ENCODE measurements at places on chromosomes 3 and 15. TPM values are rescaled to one million over a fixed set of nuclear protein-coding genes. Genes with fewer than 3 reads are reported as not detected.

Gene DGKG
- 0.29 TPM for total RNA-seq

Gene ZNF35
- 22.9 TPM for total RNA-seq

Gene MLF1
- total RNA-seq: 7.5 TPM

Gene OR5K2
- total RNA-seq: not detected

Gene USP13
- 16.9 TPM for total RNA-seq

Gene RTP2
- total RNA-seq: not detected

Gene HRG
- not detected for total RNA-seq

Gene CD200
- 10.2 TPM for total RNA-seq

Gene ITIH1
- not detected for total RNA-seq

Gene FOXL2
- total RNA-seq: 0.10 TPM

Gene CYP1A2
- total RNA-seq: not detected

Gene C3orf85
- not detected for total RNA-seq

Gene HGD
- not detected for total RNA-seq

Gene HESX1
- 0.33 TPM for total RNA-seq

Gene PATL2
- total RNA-seq: under 0.01 TPM

Gene GJD2
- total RNA-seq: not detected

Gene DOCK3
- total RNA-seq: 0.19 TPM

Gene CPA3
- 0.98 TPM for total RNA-seq

Gene SLC2A2
- total RNA-seq: not detected

Gene ABHD6
- total RNA-seq: 6.8 TPM

Gene PEX11A
- 3.3 TPM for total RNA-seq

Gene FEZF2
- total RNA-seq: not detected

Gene GOLGA8M
- total RNA-seq: not detected

Gene GUCA1C
- total RNA-seq: not detected

Gene MAPK6
- total RNA-seq: 54.3 TPM

Gene DUOX1
- not detected for total RNA-seq

Gene SOX14
- total RNA-seq: not detected

Gene TRIM59
- total RNA-seq: 19.9 TPM

Gene SST
- total RNA-seq: not detected

Gene SEMA5B
- total RNA-seq: not detected

Gene MEGF11
- not detected for total RNA-seq

Gene GRK7
- total RNA-seq: not detected

Gene GOLGA6B
- total RNA-seq: not detected

Gene CRYGS
- 1.3 TPM for total RNA-seq

Gene VWA5B2
- 0.10 TPM for total RNA-seq

Gene ARGFX
- total RNA-seq: not detected

Gene SLC22A14
- 0.10 TPM for total RNA-seq

Gene TRAT1
- total RNA-seq: not detected

Gene CCR8
- not detected for total RNA-seq

Gene SSUH2
- 0.10 TPM for total RNA-seq

Gene TGM5
- not detected for total RNA-seq

Gene ARPP21
- total RNA-seq: under 0.01 TPM

Gene MGLL
- 67.6 TPM for total RNA-seq

Gene CPNE9
- not detected for total RNA-seq

Gene GPR156
- total RNA-seq: 0.10 TPM

Gene IL17RB
- not detected for total RNA-seq

Gene GREM1
- 0.98 TPM for total RNA-seq

Gene SLC12A1
- total RNA-seq: not detected

Gene TGM4
- total RNA-seq: 0.33 TPM

Gene DUOXA2
- total RNA-seq: not detected

Gene IL5RA
- total RNA-seq: not detected
